ENCODE measurements at places on chromosomes 3 and 15.

DNA sequence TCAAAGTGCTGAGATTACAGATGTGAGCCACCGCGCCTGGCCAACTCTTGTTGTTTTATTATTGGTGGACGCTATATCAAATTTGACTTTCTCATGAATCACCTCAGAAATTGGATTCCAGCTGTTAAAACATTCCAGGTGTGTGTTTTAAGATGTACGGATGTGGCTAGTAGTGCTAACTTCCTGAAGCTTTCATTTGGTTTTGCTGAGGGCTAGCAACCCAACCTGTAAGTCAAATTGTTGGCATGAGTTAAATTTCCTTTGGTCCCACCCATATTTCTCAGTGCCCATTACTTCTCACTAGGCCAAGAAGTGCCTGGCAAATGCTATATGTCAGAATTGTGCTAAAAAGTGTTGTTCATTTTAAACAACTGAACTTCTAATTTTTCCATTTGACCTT is 13.1 kb upstream of the KAT2B start:
- DNase-seq, result no peak

- DNase-seq, result no peak
These were observed 13.0 kb downstream of the LIPC start for GRCh38 chr15:58444658-58445332.

DNA sequence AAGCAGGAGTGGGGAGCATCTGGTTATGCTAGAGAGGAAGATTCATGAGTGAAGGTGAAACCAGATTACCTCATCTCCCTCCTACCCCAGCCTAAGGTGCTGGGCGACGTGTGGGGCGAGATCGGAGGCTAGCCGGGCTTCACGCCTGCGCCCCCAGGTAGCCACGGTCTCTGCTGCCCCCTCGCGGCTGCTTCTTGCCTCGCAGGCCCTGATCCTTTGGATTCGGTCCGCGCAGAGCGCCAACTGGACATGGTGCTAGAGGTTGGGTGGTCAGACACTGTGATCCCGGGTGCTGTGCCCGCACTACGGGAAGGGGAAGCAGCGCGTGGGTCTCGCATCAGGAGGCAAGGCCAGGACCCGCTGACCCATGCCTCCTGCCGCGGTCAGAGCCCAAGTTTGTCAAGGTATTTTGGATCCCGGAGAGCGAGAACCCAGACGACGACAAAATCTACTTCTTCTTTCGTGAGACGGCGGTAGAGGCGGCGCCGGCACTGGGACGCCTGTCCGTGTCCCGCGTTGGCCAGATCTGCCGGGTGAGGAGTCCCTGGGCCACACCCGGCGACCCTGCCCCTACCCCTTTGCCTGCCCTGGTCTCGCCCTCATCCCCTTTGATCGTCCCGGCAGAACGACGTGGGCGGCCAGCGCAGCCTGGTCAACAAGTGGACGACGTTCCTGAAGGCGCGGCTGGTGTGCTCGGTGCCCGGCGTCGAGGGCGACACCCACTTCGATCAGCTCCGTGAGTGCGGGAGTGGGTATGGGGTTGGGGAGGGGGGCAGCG is 4.2 kb downstream of the SEMA3B start:
- DNase-seq, result peak; percentile 77

DNA sequence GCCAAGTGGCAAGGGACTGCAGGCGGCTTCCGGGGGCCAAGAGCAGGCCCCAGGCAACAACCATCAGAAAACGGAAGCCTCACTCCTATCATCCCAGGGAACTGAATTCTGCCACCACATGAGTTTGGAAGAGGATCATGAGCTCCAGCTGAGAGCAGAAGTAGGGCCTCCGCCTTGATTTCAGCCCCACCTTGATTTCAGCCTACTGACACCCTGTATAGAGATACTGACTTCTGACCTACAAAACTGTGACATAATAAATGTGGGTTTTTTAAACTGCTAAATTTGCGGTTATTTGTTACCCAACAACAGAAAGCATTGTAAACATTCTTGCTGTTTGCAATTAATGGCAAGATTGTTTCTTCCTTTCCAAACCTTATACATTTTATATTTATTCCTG is 21.6 kb upstream of the RARRES1 start:
- DNase-seq, result no peak

GRCh38 chr3:134476306-134476705 is 9.5 kb downstream of the ANAPC13 start:
- DNase-seq, result no peak

DNA sequence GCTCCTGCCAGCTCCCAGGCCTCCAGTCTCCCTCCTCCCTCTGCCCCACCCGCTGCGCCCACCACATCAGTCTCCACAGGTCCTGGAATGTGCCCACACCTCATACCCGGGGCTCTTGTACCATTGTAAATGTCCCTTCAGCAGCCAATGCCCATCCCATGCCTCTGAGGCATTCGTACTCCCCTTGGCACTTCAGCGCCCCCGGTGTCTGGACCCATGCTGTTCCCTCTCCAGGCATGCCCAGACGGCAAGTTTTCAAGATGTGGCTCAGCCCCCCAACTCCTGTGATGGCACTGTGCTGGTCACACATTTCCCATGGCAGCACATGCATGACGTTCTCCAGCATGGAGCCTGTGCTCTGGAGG is 13.3 kb downstream of the PLXND1 start:
- DNase-seq, result no peak

DNA sequence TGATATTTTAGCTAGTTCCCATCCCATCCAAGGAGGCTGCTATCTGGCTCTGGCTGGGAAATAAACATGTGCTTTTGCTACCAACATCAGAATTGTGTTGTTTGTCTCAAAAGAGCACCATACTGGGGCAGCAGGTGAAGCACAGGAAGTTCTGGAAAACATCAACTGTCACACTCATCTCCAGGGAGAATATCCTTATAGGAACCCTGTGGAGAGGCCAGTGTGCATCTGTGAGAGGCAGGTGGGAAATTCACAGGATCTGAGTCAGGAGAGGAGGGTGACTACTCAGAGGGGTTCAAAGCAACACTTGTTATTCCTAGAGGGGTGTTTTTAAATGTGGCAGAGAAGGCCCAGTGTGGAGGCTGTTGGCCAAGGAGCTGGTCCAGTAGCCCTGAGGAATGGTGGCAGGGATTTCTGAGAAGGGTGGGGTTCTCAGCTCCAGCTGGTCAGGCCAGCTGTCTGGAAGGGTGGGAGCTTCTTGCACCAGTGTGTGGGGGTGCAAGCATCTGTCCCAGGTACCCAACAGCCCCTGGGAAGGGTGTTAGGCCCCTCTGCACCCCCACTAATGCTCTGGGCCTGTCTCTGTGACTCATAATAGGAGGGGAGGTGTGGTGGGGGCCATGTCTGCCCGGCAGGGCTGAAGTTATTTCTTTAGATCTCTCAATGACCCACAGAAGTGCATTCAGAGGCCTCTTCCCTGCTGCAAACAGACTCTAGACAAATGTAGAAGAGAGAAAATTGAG is 28.7 kb downstream of the RPSA start:
- DNase-seq, result no peak

DNA sequence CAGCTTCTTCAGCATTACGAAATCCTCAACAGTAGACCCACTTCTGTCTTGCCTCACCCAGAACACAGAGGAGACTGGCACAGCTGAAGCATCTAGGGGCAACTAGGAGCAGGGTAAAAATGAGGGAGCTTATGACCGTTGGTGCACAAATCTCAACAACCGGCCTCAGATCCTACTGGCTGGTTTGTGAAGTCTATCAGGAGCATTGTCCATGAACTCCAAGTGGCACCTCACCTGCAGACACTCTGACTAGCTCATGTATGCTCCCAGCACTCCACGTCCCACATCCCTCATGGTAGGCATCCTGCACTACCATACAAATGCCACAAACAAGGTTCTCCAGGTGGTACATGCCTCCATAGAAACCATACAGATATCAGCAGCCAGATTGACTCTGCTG is 163.1 kb downstream of the TLE3 start:
- DNase-seq, result no peak

DNA sequence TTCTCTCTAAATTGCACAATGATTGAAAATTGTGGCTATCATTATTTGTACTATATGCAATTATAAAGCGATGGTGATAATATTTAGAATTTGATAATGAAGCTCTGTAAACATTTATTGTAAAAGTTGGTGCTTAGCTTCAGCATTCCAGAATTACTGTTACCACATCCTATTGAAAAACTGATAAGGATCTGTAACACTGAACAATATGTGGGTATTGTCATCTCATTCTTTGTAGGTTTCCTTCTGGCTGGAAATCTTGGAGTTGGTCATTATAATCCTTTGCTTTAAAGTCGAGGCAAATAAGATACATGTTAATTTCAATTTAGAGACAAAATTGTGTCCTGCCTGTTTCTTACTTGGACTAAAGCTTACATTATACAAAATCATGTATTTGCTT is 323.4 kb upstream of the GOLIM4 start:
- DNase-seq, result no peak

GRCh38 chr3:85781806-85782205 is 823.0 kb downstream of the CADM2 start:
- no peak for DNase-seq

DNA sequence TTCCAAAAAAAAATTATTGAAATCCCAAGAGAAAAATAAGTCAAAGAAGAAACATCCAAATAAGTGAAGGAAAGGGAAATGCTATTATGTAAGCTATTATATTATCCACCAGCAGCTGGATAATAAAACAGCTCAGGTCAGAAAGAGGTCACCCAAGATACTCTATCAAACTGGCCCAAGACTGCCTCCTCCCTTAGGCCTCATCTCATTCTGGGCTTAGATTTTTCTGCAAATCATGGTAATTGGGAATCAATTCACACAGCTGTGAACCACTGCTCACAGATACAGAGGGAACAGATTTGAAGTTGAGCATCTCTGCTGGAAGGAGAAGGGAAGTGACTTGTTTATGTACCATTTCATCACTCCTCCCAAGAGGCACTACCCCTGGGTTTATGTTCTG is 294.6 kb upstream of the DPPA4 start:
- DNase-seq, result no peak

- DNase-seq, result no peak
These were observed 21.7 kb downstream of the NMNAT3 start for GRCh38 chr3:139655909-139656595.

DNA sequence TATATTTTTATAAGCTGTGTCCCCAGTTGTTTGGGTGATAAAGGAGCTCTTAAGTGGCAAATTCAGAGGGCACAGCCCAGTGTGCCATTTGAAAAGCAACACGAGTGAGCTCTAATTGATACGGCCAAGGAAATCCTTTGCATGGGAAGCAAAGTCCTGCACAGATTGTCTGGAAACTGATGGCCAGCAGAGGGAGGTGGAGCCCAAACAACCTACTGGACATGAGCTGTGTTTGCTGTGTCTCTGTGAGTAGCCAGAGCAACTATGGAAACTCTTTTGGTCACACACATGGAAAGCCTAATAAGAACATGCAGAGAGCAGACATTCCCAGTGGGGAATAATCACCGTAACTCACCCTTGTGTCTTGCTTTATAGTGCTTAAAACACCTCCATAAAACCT is 24.4 kb downstream of the ONECUT1 start:
- DNase-seq, result no peak

DNA sequence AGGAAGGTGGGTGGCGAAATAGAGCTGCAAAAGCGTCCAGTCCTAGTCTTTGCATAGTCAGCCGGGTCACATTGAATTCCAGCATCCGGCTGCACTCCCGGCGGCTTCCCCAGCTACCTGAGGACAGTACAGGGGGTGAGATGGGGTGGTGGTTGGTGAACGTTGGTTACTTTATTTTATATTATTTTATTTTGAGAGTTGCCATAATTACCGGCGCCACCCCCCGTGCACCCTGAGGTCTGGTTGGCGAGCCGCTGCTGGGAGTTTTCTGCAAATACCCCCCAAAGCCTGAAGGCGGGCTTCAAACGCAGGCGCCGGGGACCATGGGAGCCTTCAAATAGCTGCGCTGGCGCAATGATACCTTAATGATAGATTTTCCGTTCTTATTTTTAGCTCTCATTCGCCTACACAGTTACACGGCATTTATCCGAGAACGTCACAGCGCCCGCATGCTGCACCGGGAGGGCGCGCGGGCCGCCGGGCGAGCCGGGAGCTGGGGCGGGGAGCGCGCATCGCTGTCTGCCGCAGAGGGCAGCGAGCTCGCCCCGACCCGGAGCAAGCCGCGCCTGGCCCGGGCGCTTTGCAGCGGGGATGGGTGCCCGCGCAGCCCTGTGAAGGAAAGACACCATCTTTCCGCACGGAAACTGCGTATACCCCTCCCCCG is 756 bp upstream of the RASGRF1 start:
- DNase-seq, result no peak

DNA sequence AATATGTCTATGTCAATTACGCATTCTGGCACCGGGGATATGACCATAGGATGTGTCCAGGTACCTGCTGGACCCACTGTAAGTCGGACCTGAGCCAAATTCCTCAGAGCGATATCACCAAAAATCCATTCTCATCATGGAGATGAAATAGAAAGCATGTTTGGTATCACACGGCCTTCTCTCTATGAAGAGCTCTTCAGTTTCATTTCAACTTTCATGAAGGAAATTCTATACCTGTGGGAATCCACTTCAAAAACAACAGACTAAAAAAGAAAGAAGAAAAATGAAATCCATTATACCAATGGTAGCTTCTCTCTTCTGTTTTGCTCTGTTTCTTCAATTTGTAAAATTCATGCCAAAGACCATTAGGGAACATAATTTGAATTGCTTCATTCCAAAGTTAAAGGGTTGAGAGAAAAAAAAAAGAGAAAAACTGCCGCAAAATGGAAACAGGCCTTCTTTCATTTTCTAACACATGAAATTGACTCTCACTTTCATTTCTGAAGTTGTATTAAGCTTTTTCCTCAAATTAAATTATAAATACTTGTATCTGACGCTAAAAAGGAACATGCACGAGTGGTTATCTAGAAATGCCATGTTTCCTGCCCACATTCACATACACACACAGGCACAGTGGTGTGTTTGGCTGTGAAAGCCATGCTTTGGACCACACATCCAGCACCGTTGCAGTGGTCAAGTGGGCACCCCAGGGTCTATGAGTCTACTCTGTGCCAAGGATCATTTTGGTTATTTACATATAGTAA is 46.9 kb upstream of the DIPK2A start:
- DNase-seq, result no peak

Data from stimulated activated CD8-positive, alpha-beta memory T cell treated with anti-CD3 and anti-CD28 coated beads, Interleukin-4, amount 100 ng/mL, for 1 hour (primary cell).